Psoas muscle (tissue), 8 donors: ENCODE measurements at places on chromosomes 3 and 15. TPM values are rescaled to one million over a fixed set of nuclear protein-coding genes. Genes with fewer than 3 reads are reported as not detected.
A peak's percentile ranks its signal among the peaks of the same experiment; 100 is the strongest.

- DNase-seq = no peak
Measured at GRCh38 chr3:55453886-55454496, 33.1 kb downstream of the WNT5A start.

DNA sequence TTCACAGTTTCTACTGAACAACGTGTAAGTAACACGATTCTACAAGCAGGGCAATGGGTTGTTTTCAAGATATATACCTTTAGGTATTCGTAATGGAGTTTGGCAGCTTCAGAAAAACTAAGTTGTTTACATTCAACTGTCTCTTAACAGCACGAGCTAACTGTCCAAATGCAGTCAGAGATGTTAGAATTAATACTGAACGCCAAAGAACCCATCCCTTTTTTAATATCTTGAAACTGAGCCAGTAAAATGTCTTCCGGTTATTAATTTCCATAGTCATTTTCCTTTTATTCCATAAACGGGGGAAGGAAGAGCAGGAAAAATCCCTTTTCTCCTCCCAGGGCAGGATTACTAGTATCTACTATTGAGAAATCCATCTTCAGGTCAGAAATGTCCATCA is 129.0 kb upstream of the THBS1 start:
- no peak for DNase-seq

DNA sequence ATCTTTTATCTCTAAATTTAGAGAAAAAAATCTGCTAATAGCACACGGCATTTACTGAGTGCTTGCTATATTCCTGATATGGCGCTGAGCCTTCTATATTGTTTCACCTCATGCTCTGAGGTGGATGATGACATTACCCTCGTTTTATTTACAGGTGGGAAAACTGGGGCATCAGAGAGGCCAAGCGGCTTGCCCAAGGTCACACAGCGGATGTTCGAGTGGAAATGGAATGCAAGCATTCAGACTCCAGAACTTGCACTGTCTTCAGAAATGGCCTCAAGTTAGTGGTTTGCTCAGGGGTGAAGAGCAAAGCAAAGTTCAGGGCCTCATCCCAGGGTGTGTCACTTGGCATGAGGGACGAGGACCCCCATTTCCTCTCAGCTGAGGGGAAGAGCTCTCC is 17.3 kb downstream of the EHD4 start:
- DNase-seq = no peak

DNA sequence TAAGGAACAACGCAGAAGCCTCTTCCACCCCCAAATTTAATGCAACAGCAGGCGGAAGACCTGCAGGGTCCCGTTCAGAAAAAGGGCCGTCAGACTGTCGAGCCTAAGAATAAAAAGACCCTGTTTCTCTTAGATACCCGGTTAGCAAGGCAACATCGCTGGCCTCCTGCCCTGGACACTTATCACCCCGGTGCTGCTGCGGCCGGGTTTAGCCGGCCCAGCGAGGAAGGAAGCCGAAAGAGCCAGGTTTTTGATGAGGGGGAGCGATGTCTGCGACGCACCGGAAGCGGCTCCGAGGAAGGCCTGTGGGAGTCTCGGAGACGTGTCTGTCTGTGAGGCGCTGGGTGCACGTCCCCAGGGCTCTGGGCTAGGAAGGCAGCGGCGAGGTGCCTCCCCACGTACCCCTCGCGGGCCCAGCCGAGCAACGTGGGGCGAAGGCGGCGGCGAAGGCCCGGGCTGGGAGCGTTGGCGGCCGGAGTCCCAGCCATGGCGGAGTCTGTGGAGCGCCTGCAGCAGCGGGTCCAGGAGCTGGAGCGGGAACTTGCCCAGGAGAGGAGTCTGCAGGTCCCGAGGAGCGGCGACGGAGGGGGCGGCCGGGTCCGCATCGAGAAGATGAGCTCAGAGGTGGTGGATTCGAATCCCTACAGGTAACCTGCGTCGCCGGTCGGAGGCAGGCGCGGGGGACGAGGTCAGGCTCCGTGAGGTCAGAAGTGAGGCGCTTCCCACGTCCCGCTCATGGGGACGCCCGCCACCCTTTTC is at the start of gene UBA5:
Gene UBA5, plus strand, starts transcription at position 278 of the 759 bp plus-strand sequence. Its CDS starts 209 bp downstream, at position 487.
- peak; percentile 72 for DNase-seq

GRCh38 chr3:32175607-32176197 is 62.8 kb upstream of the CMTM8 start:
- DNase-seq = no peak

DNA sequence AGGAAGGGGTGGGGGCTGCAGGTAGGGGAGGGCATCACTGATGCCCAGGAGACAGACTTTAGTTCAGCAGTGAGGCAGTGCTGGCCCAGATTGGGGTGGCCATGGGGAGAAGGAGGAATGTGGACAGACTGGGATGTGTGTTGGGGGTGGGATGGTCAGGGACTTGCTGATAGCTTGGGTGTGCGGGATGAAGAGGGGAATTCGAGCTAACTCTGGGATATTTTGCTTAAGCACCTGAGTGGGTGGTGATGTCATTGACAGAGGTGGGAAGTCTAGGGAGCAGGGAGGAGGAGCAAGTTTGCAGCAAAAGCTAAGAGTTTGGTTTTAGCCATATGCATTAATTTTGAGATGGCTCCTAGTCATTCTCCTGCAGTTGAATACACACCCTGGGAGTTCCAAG is 207.5 kb downstream of the RPLP1 start:
- no peak for DNase-seq

DNA sequence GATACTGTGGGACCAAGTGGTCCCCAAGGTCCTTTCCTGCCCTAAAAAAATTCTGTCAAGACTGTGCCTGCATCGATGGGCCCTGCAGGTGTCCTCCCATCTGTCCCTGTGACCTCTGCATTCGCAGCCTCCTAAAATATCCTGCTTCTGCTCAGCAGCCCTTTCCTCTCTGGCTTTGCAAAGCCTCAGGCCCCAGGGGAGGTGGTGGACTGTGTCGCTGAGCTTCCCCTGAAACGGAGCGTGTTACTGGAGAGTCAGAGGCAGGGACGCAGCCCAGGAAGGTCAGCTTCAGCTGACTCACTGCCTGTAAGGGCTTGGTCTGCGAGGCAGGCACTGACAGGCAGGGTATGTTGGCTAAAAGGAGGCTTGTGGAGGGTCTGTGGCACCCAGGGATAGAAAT is 110.0 kb downstream of the RAB11A start:
- no peak for DNase-seq

- no peak for DNase-seq
Measured at GRCh38 chr15:38975282-38975990, 410.8 kb upstream of the RASGRP1 start.

DNA sequence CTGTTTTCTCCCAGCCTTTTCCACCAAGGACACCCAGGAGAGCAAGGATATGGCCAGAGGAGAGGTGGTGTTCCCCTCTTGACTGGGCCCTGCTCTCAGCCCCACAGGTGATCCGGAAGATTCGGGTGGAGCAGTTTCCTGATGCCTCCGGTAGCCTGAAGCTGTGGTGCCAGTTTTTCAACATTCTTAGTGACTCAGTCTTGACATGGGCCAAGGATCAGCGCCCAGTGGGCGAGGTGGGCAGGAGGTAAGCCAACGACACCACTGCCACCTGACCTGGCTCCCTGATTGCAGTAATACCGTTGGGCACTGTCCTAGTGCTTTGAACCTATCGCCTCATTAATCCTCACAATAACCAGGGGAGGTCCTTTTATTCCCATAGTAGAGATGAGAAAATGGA is 25.3 kb upstream of the SLC28A1 start:
- peak; percentile 62 for DNase-seq

DNA sequence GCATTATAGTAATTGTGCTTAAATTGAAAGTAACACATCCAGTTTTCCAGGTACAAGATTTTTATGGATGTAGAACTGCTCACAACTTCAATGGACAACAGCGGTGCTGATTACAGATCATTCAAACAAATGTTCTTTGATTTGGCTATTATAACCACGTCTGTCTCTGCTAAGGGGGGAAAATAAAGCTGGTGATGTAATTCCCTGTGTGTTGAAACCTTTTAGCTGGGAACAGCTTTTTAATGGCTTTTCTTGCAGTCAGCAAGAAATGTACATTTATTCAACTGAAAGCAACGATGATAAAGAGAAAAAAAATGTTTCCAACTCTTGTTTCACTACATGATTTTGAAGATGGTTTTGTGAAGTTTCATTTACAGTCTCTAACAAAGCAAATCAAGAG is 431.9 kb upstream of the AGTR1 start:
- no peak for DNase-seq

SPTBN5 gene
- 0.29 TPM for polyA plus RNA-seq

CMTM7 gene
- polyA plus RNA-seq = 1.9 TPM

STARD9 gene
- polyA plus RNA-seq = 0.65 TPM

ZNF860 gene
- 0.08 TPM for polyA plus RNA-seq

LRRC3B gene
- 3.2 TPM for polyA plus RNA-seq

SERPINI2 gene
- polyA plus RNA-seq = not detected

CHRM5 gene
- polyA plus RNA-seq = not detected

CPA3 gene
- 0.34 TPM for polyA plus RNA-seq

C15orf62 gene
- polyA plus RNA-seq = 0.19 TPM
